ENCODE measurements at places on chromosomes 11 and 22. TPM values are rescaled to one million over a fixed set of nuclear protein-coding genes. Genes with fewer than 3 reads are reported as not detected.

- H3K4me1 ChIP-seq, result peaks cover 37% of the 10 kb centered on the region
- no peak overlapping the region for H3K4me3 ChIP-seq
- no peak for DNase-seq
- peaks cover 35% of the 10 kb centered on the region for H3K36me3 ChIP-seq
Observed at GRCh38 chr11:34595960-34596644, 24.8 kb upstream of the EHF start.

TBX10 gene
- not detected for total RNA-seq

RPLP2 gene
- total RNA-seq, result 1,626 TPM

DNA sequence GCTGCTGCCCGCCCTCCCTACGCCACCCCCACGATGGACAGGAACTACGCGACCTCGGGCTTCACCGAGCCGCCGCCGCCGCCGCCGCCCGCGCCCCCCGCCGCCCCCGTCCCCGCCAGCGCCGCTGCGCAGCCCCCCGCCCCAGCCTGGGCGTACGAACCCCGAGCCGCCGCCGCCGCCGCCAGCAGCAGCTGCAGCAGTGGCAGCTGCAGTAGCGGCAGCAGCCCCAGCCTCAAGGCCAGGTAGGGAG is 407 bp downstream of the QSER1 start:
- peaks cover 36% of the 10 kb centered on the region for H3K4me1 ChIP-seq
- peaks cover 1% of the 10 kb centered on the region for H3K27me3 ChIP-seq
- H3K36me3 ChIP-seq, result no peaks in the 10 kb centered on the region
- H3K27ac ChIP-seq, result no peak overlapping the region

- H3K27me3 ChIP-seq, result peaks cover 9% of the 10 kb centered on the region
- H3K36me3 ChIP-seq, result no peaks in the 10 kb centered on the region
- DNase-seq, result no peak
- H3K27ac ChIP-seq, result no peak overlapping the region
- H3K4me3 ChIP-seq, result no peak overlapping the region
- peaks cover 4% of the 10 kb centered on the region for H3K4me1 ChIP-seq
Observed at GRCh38 chr11:129319201-129319600, 56.4 kb upstream of the BARX2 start.

DNA sequence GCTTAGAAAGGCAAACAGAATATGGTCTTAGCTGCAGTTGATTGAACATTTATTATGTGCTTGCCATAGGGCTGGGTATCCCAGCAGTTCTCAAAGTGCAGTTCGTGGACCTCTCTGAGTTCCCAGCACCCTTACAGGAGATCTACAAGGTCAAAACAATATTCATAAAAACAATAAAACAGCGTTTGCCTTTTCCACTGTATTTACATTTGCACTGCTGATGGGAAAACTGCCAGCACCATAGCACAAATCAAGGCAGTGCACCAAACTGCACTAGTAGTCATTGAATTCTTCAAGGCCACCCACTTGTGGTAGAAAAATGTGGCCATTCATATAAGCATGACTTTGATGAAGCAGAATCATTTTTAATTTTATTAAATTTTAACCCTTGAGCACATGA is 128.1 kb downstream of the CCDC34 start:
- no peak overlapping the region for H3K4me3 ChIP-seq
- no peaks in the 10 kb centered on the region for H3K36me3 ChIP-seq
- no peak overlapping the region for H3K27ac ChIP-seq

- peaks cover 26% of the 10 kb centered on the region for H3K4me1 ChIP-seq
- no peaks in the 10 kb centered on the region for H3K36me3 ChIP-seq
- no peak for DNase-seq
- H3K4me3 ChIP-seq, result no peak overlapping the region
Observed at GRCh38 chr22:24502034-24502433, 6.9 kb downstream of the UPB1 start.

PRRG4 gene
- not detected for total RNA-seq

PHLDA2 gene
- 96.1 TPM for total RNA-seq

GRCh38 chr11:13335319-13335718 is 57.7 kb downstream of the BMAL1 start:
- peak overlapping the region; percentile 22 for H3K27ac ChIP-seq
- H3K36me3 ChIP-seq, result no peaks in the 10 kb centered on the region
- H3K27me3 ChIP-seq, result peaks cover 2% of the 10 kb centered on the region
- H3K4me1 ChIP-seq, result peaks cover 83% of the 10 kb centered on the region

DNA sequence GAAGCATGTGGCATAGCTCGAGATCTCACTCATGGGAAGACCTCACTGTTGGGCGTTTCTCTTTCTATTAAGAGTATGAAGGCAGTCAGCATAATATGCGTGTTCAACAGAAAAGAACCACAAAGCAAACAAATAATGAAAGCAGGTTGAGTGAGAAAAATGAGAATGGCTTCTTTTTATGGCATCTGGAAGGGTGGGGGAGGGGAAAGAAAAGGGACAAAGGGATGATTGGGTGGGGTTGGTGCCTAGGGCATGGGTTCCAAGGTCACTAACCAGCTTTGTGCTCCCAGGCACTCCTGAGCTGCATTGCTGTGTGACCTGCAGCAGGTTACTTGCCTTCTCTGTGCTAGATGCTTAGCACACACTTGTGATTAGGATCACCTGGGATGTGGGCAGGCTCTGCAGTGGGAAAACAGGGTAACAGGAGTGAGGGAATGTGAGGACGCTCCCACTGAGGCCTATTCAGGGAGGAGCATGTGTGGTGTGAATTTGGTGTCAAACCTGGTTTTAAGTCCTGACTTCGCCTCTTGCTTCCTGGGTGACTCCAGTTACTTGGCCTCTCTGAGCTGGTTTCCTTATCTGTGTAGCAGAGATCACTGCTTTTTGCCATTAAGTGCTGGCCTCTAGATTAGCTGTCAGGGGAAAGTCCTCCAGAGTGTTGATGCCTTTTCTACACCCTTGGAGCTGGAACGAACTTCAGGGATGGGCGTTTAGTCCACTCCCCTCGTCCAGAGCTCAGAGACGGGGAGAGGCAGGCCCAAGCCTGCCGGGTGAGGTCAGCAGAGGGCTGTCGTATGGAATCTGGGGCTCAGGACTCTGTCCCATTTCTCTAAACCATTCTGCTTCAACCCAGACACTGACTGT is 74.8 kb downstream of the KIAA1671 start:
- H3K4me1 ChIP-seq, result peaks cover 28% of the 10 kb centered on the region
- H3K36me3 ChIP-seq, result no peaks in the 10 kb centered on the region
- H3K4me3 ChIP-seq, result no peak overlapping the region
- peaks cover 3% of the 10 kb centered on the region for H3K27me3 ChIP-seq

- H3K27ac ChIP-seq, result peak overlapping the region; percentile 93
- no peaks in the 10 kb centered on the region for H3K36me3 ChIP-seq
- peak overlapping the region; percentile 92 for H3K4me3 ChIP-seq
- DNase-seq, result no peak
- H3K4me1 ChIP-seq, result peaks cover 57% of the 10 kb centered on the region
Observed at GRCh38 chr22:50304528-50305392, 2.7 kb downstream of the PLXNB2 start.

GSTT2 gene
- total RNA-seq, result 0.43 TPM

GRCh38 chr22:24066865-24067264 is 55.8 kb downstream of the CABIN1 start:
- H3K36me3 ChIP-seq, result peaks cover 31% of the 10 kb centered on the region
- H3K4me3 ChIP-seq, result no peak overlapping the region
- no peaks in the 10 kb centered on the region for H3K4me1 ChIP-seq

NAV2 gene
- 17.8 TPM for total RNA-seq

- peaks cover 19% of the 10 kb centered on the region for H3K27me3 ChIP-seq
- peaks cover 39% of the 10 kb centered on the region for H3K4me1 ChIP-seq
- DNase-seq, result peak; percentile 75
- H3K27ac ChIP-seq, result peak overlapping the region; percentile 94
Observed at GRCh38 chr22:37681556-37682049, 4.5 kb upstream of the NOL12 start.

DNA sequence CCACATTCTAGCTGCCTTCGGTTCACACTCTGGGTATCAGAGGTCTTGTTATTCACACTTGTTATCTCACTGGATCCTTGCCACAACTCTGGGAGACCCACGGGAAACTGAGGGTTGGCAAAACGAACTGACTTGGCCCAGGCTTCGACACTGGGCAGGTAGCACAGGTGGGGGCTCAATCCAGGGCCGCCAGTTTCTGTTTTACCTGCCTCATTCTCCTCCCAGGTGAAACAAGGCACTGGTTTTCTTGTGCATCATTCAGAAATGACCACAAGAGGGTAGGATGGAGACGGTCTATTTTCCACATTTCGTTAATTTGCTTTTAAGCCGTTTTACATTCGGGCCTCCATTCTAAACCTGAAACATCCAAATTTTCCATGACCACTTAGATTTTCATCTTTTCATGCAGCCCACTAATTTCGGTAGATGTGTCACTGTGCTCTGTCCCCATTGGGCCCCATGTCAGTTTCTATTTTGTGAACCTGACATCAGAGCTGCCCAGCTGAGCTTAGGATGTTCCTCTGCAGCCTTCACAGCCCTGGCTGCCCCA is 108.1 kb downstream of the KIAA1671 start:
- no peak for DNase-seq
- no peaks in the 10 kb centered on the region for H3K27me3 ChIP-seq
- no peak overlapping the region for H3K27ac ChIP-seq
- no peaks in the 10 kb centered on the region for H3K36me3 ChIP-seq

- H3K36me3 ChIP-seq, result peaks cover 9% of the 10 kb centered on the region
- H3K27ac ChIP-seq, result peak overlapping the region; percentile 64
- H3K4me1 ChIP-seq, result peaks cover 86% of the 10 kb centered on the region
- H3K27me3 ChIP-seq, result no peaks in the 10 kb centered on the region
Observed at GRCh38 chr11:29333993-29334775, 682.6 kb downstream of the KCNA4 start.

DNA sequence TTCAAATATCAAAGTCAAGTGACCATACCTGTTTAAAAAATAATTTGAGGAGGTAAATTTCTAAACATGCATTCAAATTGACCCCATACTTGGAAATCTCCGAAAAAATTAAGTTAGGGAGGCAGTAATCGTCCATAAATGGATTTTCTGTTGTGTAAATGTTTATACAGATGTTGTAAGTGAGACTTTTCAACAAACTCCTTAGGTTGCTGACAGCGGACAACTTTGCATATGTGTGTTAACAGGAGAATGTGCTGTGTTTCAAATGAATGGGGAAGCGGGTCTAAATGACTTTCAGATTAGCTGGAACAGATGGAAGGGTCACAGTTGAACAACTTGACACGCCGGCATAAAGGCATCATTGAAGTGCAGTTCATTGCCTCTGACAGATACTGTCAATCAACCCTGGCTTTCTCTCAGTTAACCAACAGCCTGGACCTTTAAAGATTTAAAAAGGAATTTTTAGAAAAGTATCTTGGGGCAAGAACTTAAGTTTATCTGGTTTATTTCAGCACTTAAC is 98.2 kb upstream of the DBX1 start:
- H3K27ac ChIP-seq, result no peak overlapping the region
- no peaks in the 10 kb centered on the region for H3K4me1 ChIP-seq
- H3K4me3 ChIP-seq, result no peak overlapping the region
- H3K27me3 ChIP-seq, result peaks cover 6% of the 10 kb centered on the region
- DNase-seq, result no peak

DNA sequence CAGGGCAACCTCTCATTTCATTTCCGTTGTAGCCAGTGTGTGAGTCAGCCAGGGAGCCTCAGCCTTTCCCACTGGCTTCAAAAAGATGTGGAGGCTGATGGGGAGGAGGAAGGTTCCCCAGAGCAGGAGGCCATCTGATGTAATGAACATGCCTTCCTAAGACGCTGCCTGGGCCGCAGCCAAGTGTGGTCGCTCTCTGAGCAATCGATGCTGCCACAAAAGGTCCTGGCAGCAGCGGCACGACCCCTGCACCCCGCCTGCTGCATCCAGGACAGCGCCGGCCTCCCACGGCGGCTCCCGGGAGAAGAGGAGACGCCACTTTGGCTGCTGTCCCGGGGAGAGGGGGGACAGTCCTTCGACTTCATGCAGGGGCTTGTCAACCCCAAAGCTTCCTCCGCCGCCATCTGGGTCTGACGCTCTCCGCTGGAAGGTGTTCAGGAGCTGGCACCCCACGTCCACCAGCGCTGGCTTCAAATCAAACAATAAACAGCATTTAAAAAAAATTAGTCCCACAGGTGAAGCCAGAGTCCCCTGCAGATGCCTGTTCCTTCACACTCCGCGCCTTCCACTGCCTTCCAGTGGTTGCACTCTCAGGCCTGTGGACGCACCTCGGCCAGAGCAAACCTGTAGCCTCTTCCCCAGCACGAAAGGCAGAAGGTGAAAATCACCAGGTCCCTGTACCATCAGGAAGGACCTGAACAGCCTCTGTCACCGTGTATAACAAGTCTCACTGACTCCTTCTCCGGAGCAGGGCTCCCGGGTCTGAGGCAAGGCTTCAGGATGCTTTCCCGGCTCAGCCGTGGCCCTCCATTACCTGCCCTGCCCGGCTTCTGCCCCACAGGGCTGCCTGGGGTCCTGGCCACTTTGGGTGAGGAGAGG is 930.7 kb downstream of the BRD1 start:
- no peak for DNase-seq
- H3K4me3 ChIP-seq, result no peak overlapping the region
- no peak overlapping the region for H3K27ac ChIP-seq
- 0 out of 2 replicates have a peak, but pooled peaks cover 4% of the 10 kb centered on the region for H3K36me3 ChIP-seq
- H3K4me1 ChIP-seq, result no peaks in the 10 kb centered on the region

CARD18 gene
- total RNA-seq, result not detected

TBX1 gene
- not detected for total RNA-seq

- DNase-seq, result no peak
- no peak overlapping the region for H3K27ac ChIP-seq
- no peak overlapping the region for H3K4me3 ChIP-seq
- H3K27me3 ChIP-seq, result no peaks in the 10 kb centered on the region
Observed at GRCh38 chr11:115780646-115781362, 276.6 kb upstream of the CADM1 start.

RAC2 gene
- total RNA-seq, result 30.7 TPM

- H3K4me3 ChIP-seq, result no peak overlapping the region
- no peaks in the 10 kb centered on the region for H3K4me1 ChIP-seq
- peak; percentile 43 for DNase-seq
- no peaks in the 10 kb centered on the region for H3K27me3 ChIP-seq
- no peak overlapping the region for H3K27ac ChIP-seq
- H3K36me3 ChIP-seq, result no peaks in the 10 kb centered on the region
Observed at GRCh38 chr11:30346068-30346688, 23.3 kb downstream of the ARL14EP start.

DNA sequence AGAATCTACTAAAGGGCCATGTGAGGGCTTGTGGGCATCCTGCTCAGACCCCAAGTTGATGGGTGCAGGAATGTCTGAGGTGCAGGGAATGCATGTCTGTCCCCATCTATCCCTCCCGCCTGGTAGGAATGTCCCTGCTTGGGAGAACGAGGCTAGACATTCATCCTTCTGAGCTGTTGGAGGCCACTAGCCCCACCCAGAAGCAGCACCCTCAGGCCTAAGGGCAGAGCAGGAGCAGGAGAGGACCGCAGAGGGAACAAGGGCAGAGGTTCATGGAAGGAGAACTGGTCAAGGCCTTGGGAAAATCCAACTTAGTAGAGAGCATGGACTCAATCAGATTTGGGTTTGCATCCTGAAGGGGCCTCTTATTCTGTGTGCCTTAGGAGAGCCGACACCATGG is 22.1 kb upstream of the LMO1 start:
- no peak overlapping the region for H3K4me3 ChIP-seq
- no peak for DNase-seq
- no peaks in the 10 kb centered on the region for H3K4me1 ChIP-seq
- H3K27ac ChIP-seq, result no peak overlapping the region
- H3K36me3 ChIP-seq, result no peaks in the 10 kb centered on the region
- peaks cover 18% of the 10 kb centered on the region for H3K27me3 ChIP-seq

All from HFFc6 (cell line).